CD4-positive, alpha-beta T cell treated with Interleukin-15 for 4 hours (primary cell): ENCODE measurements at places on chromosomes 7 and 10.

DNA sequence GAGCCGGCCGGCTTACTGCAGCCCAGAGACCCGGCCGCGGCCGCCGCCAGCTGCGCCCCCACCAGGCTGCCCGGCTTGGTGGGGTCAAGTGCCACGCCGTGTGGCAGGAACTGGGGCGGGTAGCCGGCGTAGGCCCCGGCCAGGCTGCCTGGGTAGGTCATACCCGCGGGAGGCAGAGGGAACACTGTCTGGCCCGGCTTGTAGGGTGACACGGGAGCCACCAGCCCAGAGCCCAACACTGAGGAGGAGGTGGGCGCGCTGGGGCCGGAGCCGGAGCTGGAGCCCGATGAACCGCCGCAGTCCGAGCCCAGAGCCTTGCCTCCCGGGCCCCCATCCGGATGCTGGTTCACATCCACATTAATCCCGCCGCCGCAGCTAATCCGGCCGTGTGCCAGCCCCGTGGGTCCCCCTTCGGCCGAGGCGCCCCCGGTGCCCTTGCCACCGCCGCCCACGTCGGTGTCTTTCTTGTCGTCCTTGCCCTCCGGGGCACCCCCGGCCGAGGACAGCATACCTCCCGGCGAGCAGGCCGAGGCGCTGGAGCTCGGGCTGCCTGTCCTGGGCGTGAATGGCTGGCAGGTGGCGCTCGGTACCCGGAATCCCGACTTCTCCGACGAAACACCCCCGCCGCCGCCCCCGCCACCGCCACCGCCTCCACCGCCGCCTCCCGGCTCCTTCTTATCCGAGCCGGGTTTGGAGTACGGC is 2.0 kb downstream of the ZNF503 start:
- peak; percentile 18 for DNase-seq

GRCh38 chr10:35336084-35336831 is at the start of gene CCNY:
TSS of gene CCNY (plus strand) at chr10:35336509. CDS start at chr10:35337054, 545 bp downstream.
- peak; percentile 71 for DNase-seq

- DNase-seq, result no peak
Measured at GRCh38 chr10:98312822-98313221, 44.8 kb upstream of the LOXL4 start.

- DNase-seq, result no peak
Measured at GRCh38 chr10:29555091-29555745, 79.6 kb downstream of the SVIL start.

GRCh38 chr10:34705563-34705962 is 109.5 kb downstream of the PARD3 start:
- DNase-seq, result no peak

GRCh38 chr7:135248546-135248945 is 14.9 kb downstream of the STRA8 start:
- DNase-seq, result no peak

GRCh38 chr10:21523557-21524008 is 1.9 kb downstream of the SKIDA1 start:
- no peak for DNase-seq

DNA sequence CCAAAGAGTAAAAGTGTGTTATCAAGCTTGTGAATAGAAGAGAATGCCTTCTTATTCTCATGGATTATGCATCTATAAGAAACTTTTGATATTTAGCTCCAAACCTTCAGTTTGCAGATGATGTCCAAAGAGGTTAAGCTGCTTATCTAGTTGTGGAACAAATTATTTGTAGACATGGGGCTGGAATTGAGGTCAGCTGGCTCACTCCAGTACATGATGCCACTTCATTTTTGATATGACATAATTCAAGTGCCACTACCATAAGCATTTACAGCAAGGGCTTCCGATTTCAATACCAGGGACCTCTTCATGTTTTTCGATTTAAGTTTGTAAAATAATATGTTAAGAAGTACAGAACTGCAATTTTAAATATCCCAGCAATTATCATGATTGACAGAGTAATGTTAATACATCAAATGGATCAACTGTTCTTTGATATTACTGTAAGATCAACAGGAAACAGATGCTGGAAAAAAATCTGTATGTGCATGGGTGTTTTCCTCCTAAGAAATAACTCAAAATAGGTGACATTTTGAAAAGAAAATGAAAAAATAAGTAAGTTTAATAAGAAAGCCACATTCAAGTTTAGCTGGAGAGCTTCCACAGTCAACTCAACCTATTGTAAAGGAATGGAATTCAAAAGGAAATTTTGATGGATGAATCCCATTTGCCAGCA is 12.7 kb downstream of the FAM3C start:
- no peak for DNase-seq

GRCh38 chr7:2873146-2873545 is 29.0 kb upstream of the GNA12 start:
- DNase-seq, result no peak

DNA sequence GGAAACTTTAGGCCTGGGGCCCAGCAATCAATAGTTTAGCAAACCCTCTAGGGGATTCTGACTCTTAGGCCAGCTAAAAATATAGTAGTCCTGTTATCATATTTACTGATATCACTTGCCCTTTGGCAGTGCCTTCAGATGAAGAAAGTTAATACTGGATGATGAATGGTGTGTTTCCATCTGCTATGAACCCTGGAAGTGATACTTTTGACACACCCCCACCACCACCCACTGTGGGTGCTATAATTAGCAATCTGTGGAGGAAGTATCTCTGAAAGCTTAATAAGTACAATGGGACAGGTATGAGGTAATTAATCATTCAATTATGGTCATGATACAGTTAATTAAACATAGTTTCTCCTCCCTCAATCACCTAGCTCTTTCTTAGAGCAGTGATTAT is 90.4 kb upstream of the LRRTM3 start:
- no peak for DNase-seq

GRCh38 chr10:51800121-51800520 is 100.7 kb upstream of the CSTF2T start:
- no peak for DNase-seq

DNA sequence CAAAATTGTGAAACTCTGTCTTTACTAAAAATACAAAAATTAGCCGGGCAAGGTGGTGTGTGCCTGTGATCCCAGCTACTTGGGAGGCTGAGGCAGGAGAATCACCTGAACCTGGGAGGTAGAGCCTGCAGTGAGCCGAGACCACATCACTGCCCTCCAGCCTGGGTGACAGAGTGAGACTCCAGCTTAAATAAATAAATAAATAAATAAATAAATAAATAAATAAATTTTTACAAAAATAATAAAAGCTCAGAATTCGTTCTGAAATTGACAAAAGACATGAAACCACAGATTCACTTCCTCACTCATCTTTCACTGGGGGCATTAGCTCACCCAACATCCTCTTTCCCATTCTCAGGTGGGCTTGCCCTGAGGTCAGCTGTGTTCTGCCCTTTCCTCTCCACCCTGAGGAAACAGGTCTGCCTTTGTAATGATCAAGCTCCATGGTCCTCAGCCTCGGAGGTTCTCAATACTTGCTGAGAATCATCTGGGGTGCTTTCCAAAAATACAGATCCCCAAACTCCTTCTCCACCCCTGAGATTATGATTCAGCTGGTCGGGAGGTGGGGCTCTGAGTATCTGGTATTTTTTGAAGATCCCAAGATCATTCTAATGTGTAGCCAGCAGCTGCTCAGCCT is 29.2 kb upstream of the APBB1IP start:
- no peak for DNase-seq
